ENCODE measurements at places on chromosomes 2 and 18.

GRCh38 chr18:9321736-9322135, 12.8 kb upstream of the TWSG1 start:
- no peak for DNase-seq

GRCh38 chr2:144986691-144987090, 466.8 kb upstream of the ZEB2 start:
- DNase-seq = no peak

- no peak for DNase-seq
Observed at GRCh38 chr2:100853909-100854810, 34.2 kb downstream of the NPAS2 start.

DNA sequence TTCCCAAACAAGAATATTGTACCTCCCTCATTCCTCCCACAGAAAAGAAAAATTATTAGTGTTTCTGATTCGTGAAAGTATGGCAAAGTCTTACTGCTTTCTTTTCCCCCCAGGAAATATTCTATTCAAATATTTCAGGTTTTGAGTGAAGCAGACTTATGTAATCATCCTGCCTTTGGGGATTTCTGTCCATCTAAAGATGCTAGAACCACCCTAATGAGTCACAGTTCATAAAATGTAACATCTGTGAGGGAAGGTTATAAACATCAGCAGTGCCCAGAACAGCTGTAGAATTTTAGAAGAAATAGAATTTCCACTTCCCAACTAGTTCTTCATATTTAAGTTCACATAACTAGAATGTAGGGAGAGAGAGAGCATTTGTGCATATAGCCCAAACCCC, 39.0 kb downstream of the EEF1B2 start:
- DNase-seq = no peak

DNA sequence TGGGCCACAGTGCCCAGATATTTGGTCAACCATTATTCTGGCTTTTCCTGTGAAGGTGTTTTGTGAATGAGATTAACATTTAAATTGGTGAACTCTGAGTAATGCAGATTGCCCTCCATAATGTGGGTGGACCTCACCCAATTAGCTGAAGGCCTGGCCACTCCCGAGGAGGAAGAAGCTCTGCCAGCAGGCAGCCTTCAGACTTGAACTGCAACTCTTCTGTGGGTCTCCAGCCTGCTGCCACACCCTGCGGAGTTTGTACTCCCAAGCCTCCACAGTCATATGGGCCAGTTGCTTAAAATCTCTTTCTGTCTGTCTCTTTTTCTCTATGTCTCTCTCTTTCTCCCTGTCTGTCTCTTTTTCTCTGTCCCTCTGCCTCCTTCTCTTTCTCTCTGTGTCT, 262.7 kb downstream of the MYCN start:
- no peak for DNase-seq

DNA sequence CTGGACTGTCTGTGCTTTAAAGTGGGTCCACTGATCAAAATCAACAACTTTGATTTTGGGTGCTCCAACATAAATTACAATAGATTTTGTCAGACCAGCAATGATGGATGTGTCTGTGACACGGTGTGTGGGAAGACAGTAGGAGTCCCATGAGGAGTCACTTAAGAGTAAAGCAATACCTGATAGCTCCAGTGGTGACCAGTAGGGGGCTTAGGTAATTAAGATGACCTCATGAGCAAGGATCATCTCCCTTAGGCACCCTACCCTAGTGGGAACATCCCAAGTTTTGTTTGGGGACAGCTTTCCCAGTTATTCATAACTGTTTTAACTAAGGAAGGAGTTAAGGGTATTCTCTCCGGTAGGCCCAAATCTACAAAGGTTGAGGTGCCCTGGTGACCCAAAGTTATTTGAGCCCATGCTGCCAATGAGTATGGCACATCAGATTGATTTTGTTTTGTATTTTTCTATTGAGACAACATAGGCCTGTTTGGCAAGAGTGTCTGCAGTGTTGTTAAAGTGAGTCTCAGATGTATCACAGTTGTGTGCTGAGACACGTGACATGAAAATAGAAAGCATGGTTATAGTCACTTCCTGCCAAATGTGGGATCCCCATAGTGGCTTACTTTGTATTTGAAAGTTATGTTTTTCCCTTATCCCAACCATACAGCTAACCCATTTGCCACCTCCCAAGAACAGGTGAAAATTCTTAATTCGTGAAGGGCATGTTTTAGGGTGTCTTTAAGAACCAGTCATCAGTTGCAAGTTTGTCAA, 1337.6 kb upstream of the SLC39A10 start:
- no peak for DNase-seq

DNA sequence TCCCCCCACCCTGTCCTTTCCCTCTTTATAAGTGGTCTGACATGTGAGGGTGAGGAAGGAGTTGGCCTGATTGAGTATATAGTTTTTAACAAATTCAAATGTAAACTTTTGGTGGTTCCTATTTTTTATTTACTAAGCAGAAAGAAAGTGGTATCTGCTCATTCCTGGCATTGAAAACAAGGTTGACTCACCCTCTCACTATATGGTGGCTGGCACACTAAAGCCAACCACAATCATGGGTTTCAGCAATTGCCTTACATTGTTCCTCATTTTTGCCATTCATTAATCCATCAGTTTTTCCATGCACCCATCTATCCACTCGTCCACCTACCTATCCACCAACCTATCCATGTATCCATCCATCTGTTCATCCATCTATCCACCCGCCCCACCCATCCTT, 75.4 kb upstream of the IGFBP5 start:
- DNase-seq = no peak

GRCh38 chr2:210072922-210073509, 70.6 kb downstream of the RPE start:
- DNase-seq = no peak

GRCh38 chr2:127570282-127571250, 35.1 kb downstream of the MYO7B start:
- DNase-seq = no peak

DNA sequence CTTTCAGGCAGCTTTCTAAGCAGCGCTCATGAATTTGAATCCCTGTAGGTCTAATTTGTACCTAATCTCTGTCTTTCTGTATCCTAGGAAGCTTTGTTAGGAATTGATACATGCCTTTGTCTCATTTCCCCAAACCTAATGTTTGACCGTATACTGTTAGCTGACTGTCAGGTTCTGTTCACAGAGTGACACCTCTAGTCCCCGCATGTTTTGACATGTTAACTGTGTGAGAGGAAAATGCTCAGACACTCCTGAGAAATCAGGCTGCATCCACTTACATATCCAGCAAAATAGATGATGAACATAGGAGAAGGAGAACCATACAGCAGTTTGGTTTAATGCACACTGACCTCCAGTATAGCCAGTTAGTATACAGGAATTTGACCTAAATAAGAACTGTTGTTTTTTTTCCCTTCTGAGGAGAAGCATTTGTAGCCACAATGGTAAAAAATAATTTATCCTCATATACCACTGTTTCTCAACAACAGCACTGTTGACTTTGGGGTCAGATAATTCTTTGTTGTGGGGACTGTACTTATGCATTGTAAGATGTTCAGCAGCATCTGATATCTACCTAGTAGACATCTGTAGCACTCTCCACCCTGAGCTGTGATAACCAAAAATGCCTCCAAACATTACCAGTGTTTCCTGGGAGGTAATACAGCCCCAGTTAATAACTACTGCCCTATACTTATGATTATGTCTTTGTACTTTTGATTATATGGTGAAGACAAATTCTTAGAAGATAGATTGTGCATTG, 130.9 kb downstream of the NCOA1 start:
- no peak for DNase-seq

DNA sequence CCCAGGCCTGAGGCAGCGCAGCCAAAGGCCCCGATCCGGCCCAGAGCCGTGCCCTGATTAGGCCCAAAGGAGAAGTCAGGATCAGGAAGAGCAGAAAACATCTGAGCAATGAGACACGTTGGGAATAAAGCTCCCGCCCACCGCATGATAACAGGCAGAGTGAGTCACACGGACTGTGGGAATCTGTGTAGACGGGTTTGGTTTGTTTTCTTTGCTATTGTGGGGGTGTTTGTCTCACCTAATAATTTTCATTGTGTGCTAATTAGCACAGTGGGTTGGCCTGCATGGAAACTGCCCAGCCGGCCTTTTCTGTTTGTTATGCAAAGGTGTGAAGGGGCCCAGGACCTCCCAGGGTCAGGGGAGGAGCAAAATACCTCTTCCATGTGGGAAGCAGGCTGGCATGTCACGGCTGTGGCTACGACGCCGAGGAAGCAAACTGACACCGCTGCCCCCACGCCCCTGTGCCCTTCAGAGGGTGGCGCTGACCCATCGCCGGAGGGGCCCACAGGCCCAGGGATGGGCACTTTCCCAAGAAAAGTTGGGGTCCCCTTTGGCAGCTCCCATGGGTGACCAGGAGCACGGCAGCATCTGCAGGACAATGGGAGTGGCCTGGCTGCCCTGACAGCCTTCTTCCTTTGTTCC, 68.4 kb upstream of the CTDP1 start:
- no peak for DNase-seq

DNA sequence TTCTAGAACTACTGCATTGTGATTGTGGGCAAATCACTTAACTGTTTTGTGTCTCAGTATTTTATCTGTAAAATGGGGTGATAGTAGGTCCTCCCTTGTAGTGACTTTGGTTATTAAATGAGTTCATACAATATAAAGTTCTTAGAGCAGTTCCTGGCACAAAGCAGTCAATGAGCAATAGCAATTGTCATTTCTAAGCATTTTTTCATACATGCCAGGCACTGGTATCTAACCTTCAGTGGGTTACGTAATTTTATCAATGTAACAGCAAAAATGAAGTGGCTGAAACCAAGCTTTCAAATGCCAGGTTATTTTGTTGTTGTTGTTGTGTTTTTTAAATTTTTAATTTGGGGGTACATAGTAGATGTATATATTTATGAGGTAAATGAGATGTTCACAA, 401.9 kb downstream of the MEIS1 start:
- no peak for DNase-seq

GRCh38 chr2:42096869-42097591, 49.2 kb downstream of the PKDCC start:
- no peak for DNase-seq

GRCh38 chr2:942775-943460, 7.7 kb upstream of the SNTG2 start:
- DNase-seq = no peak

DNA sequence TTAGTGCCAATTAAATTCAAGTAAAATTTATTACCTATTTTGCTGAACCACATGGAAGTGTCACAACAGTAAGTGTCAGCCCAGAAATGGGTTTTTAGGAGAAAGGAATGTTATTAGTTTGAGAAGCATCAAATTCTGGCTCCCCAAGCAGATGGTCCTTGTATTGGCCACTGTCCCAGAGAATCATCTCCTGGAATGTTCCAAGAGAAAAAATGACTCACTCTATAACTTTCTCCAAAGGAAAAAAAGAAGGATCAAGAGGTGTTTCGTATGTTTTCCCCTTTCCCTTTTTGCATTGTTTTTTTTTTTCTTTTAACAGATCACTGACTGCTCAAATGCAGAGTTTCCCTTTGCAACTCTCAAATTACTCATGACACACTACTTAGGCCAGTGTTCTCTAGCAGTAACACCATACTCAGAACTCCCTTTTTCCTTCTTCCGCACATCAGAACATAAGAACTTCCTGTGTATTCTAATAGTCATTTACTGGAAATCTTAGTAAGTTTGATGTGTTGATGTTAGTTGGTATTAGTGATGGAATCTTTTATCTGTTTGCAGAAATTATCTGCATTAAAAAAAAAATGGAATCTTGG, 390.3 kb downstream of the GPD2 start:
- DNase-seq = peak; percentile 27

DNA sequence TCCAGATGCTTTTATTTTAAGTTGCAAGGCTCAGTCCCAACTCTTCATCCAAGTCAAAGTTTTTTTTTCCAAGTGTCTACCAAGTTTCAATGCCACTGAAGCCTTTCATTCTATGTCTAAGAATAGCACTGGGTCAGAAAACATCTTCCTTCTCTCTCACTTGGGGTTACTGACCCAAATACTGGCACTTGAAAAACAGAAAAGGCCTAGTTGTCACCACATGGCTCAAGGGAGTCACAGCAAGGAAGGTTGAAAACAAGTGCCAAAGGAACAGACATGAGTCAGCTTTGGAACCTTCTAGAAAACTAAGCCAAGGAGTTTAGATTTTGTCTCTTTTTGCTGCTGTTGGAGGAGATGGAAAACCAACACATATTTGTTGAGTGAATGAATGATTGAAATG, 146.5 kb downstream of the COPS8 start:
- DNase-seq = no peak

GRCh38 chr2:1610096-1610485, 134.2 kb downstream of the PXDN start:
- DNase-seq = no peak

- no peak for DNase-seq
Observed at GRCh38 chr2:74576211-74576862, 21.8 kb downstream of the DOK1 start.

DNA sequence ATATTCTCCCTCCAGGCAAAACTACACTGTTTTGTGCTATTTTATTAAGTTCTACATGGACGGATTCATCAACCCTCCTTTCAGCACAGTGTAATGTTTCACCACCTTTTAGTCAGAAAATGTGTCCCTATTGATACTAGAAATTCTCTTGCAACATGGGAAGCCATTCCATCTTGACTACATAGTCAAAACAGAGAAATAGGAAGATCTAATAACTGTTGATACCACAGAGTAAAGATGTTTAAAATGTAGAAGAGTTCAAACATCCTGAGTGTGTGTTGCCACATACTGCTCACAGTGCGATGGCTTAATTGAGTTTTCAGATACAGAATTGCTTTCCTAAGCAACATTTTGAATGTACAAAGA, 492.2 kb upstream of the RAB12 start:
- no peak for DNase-seq

GRCh38 chr2:179435000-179435399, 170.4 kb upstream of the SESTD1 start:
- no peak for DNase-seq

GRCh38 chr2:37244017-37244416, 12.6 kb downstream of the NDUFAF7 start:
- no peak for DNase-seq

DNA sequence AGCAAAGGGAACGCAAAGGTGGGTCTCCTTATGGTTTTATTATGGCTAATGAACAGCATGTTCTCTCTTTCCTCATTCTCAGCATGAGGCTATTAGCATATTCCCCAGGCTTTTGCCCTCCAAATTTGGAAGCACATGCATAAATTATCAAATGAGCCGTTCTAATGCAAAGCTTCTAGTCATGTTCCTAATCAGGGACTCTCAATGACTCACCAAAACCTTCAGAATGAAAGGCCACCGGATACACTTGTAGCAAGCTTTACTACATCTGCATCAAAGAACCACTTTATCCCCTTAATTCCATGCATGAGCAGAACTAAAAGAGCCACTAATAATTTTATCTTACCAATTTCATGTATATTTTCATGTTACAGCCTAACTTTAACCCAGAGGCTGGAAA, 310.5 kb downstream of the LRATD1 start:
- no peak for DNase-seq

- no peak for DNase-seq
Observed at GRCh38 chr18:12406371-12407111, 1.2 kb upstream of the PRELID3A start.

All from right renal pelvis (tissue), 4 donors.